ENCODE measurements at places on chromosomes 12 and 14. TPM values are rescaled to one million over a fixed set of nuclear protein-coding genes. Genes with fewer than 3 reads are reported as not detected.
A peak's percentile ranks its signal among the peaks of the same experiment; 100 is the strongest.

GRCh38 chr12:62714181-62714773 is 220.7 kb downstream of the PPM1H start:
- no peak for DNase-seq

TOMM20L gene
- total RNA-seq = not detected

CTDSP2 gene
- 156 TPM for total RNA-seq

ADAM20 gene
- total RNA-seq = 0.15 TPM

DNA sequence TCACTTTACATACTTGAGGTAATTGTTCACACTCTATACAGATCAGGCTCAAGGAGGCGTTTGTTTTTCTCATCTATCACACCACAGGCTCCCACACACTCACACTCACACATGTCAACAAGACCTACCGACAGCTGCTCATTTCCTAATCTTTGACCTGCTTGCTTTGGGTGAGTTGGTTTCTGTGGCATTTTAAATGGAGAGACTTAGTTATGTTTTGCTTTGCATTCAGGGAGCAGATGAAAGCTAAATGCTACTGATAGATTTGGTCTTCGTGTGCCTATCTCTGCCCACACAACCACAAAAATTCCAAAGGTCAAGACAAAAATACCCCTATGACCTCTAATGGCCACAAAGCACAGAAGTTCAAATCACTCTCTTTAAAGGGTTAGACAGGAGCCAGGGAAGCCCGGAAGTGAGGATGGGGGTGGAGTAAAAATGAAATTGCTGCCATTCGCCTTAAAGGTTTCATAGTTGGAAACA is 203.5 kb upstream of the G2E3 start:
- DNase-seq = no peak

IL26 gene
- total RNA-seq = 1.00 TPM

DNA sequence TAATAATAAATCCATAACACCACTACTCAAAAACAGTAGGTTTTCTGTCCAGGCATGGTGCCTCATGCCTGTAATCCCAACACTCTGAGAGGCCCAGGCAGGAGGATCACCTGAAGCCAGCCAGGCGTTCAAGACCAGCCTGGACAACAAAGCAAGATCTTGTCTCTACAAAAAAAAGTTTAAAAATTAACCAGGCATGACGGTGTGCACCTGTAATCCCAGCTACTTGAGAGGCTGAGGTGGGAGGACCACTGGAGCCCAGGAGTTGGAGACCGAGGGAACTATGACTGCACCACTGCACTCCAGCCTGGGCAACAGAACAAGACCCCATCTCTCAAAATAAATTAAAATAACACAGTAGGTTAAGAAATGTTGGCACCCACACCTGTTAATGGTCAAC is 44.5 kb upstream of the AP4S1 start:
- no peak for DNase-seq

PDE3A gene
- total RNA-seq = not detected

FAIM2 gene
- 0.50 TPM for total RNA-seq

GRCh38 chr14:38012056-38012455 is 195.6 kb upstream of the SSTR1 start:
- DNase-seq = no peak

P3H3 gene
- 0.40 TPM for total RNA-seq

DNA sequence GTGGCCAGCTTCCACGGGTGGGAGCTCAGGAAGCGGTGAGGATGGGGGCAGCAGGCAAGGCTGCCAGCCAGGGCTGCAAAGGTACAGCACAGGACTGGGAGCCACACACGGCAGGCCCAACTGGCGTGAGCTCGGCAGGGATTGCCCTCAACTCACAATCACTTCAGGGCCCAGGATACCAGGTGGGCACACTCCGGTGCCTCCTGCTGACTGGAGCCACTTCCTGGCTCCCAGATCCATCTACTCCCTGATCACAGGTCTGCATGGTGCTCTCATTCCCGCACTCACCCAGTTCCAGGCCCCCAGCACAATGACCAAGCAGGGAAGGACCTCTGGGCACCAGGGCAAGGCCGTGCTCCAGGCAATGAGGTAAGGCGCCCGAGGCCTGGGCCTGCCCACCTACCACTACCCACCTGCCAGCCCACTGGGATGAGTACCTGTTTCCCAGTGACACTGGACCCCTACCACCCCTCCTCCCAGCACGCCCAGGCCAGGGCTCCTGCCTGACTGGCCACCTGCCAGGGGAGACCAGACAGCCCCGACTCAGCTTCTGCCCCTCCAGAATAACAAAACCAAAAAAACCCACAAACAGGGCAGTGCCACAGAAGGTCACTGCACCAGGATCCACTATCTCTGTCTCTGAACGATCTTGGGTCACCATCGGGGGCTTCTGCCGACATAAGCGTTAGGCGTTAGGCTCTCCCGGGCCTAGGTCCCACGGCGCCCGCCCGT is 1.8 kb downstream of the JAG2 start:
- no peak for DNase-seq

GRCh38 chr12:59678759-59679411 is 83.1 kb downstream of the SLC16A7 start:
- DNase-seq = no peak

GRCh38 chr12:7178481-7178880 is 11.0 kb upstream of the PEX5 start:
- DNase-seq = no peak

FBXO33 gene
- total RNA-seq = 18.3 TPM

GRCh38 chr12:1630133-1630826 is 1.2 kb downstream of the WNT5B start:
- DNase-seq = peak; percentile 14

DNA sequence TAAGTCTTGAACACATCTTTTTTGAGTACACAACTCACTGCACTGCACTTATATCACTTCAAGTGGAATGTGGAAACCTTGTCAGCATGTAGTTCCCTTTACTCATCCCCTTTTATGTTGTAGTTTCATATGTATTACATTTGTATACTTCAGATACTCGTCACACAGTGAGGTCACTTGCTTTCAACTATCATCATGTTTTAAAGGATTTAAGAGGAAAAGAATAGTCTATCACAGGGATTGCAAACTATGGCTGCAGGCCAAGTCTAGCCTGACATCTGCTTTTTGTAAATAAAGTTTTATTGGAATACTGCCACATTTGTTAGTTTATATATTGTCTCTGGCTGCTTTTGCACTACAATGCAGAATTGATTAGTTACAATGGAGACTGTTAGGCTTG is 24.3 kb downstream of the CNOT2 start:
- DNase-seq = no peak

DNA sequence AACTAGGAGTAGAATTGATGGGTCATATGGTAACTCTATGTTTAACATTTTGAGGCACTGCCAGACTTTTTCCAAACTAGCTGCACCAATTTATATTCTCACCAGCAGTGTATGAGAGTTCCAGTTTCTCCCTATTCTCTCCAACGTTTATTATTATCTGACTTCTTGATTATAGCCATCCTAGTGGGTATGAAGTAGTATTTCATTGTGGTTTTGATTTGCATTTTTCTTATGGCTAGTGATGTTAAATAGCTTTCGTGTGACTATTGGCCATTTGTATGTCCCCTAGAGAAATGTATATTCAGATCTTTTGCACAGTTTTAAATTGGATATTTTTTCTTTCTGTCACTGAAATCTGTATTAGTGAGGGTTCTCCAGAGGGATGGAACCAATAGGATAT is 37.8 kb downstream of the HELB start:
- no peak for DNase-seq

DNA sequence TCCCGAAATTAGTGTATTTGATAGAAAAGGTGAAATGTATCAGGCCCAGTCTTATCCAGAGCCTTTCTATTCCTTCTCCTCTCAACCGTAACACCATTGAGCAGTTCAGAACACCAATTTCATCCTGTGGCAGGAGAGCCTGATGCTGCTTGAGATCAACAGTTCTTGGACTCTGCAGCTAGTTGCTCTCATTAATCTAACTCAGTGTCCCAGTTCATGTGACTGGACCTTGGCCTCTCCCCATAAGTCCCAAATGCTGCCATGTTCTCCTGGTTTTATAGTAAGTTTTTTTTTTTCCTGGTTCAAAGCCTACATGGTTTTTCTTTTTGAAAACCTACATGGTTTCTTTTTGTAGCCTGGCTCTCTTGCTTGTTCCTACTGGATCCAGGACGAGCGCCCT is 293.9 kb downstream of the ITPR2 start:
- no peak for DNase-seq

DNA sequence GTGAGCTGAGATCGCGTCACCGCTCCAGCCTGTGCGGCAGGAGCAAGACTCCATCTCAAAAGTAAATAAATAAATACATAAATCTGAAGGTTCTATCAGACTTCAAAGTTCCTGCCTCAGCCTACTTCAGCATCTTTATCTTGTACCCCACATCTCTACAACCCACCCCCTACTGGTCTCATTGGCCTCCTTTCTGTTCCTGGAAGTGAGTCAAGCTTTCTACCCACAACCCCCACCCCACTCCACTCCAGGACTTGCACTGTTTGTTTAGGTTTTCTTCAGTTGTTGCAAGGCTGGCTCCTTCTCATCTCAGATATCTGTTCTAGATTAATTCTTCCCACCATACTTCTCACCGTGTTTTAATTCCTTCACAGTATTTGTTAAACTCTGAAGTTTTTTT is 714 bp upstream of the PSMC6 start:
- DNase-seq = peak; percentile 40

- DNase-seq = no peak
Measured at GRCh38 chr12:8849876-8850275, 27.5 kb downstream of the A2ML1 start.

C1QL4 gene
- not detected for total RNA-seq

DNA sequence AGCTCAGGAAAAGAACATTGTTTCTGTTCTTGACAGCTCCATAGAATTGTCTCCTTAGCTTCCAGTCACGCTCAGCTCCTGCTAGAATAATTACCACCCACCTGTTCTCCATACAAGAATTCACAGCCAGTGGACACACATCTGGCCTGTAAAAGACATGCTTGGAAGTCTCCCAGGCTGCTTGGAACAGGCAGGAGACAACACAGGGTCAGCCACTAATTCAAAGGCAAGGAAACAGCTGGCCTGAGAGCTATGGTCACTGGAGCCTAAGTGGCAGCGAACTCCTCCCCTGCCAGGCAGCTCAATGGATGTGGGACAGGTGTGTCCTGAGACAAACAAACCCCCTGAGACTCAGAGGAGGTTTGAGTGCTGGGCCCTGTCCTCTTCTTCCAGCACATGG is 22.9 kb upstream of the LTBP2 start:
- DNase-seq = no peak

GALNT6 gene
- 18.9 TPM for total RNA-seq

- DNase-seq = no peak
Measured at GRCh38 chr12:67394550-67394949, 125.4 kb downstream of the CAND1 start.

GRCh38 chr12:112018571-112019237 is 5.5 kb downstream of the ERP29 start:
- no peak for DNase-seq

AICDA gene
- not detected for total RNA-seq

- DNase-seq = no peak
Measured at GRCh38 chr14:96247031-96247430, 9.0 kb upstream of the BDKRB1 start.

DNA sequence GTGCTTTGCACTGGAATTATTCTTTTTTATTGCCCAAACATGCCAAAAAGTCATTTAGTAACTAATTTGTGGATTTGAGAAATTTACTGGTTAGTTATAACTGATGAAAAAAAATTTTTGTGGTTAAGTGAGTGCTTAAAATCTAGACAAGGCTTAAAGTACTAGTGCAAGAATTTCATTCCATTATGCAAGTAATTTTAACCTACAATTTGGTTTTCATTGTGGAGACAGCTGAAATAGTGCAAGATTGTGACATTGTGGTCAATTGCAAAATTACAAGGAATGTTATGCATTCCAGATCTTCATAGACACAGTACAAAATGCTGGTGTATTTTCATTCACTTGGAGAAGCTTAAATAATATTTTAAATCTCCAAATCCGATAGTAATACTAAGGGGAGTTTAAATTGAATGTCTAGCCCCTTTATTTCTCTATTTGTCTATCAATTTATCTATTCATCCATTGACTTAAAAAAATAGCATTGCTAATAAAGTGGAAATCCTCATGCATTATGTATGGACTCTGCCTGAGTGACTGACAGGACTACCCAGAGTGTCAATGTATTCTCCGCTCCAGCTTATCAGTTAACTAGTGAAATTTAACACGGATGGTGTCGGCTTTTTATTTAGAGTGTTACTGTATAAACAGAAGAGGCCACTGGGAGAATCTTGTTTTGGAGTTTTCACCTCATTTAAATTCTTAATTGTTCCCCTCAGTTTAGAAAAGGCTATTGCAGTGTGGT is 125.9 kb downstream of the ALX1 start:
- DNase-seq = no peak

PRH2 gene
- not detected for total RNA-seq

- no peak for DNase-seq
Measured at GRCh38 chr14:105479431-105480158, 5.0 kb downstream of the CRIP2 start.

RNFT2 gene
- 15.1 TPM for total RNA-seq

ST8SIA1 gene
- 0.52 TPM for total RNA-seq

- DNase-seq = peak; percentile 60
Measured at GRCh38 chr12:51970904-51971646, 19.6 kb downstream of the ACVR1B start.

DNA sequence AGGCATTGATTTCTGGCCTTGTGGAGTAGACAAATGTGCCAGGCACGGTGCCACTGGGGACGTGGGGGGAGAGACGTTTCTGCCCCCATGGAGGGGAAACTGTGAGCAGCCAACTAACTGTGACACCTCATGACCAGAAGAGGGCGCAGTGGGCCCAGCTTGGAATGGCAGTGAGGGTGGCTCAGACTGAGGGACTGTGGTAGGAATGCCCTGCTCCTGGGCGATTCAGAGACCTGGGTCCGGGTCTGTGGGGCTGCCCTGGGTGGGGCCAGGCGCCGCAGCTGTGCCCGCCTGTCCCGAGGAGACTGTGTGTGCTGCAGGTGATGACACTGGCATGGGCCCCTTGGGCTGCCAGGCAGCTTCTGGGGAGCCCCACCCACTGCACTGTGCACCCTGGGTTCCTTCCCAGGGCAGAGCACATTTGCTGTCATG is 60.6 kb downstream of the SLC25A47 start:
- DNase-seq = peak; percentile 73

GPR132 gene
- 46.6 TPM for total RNA-seq

- no peak for DNase-seq
Measured at GRCh38 chr12:105445649-105446048, 115.2 kb downstream of the C12orf75 start.

GRCh38 chr12:127125607-127126259 is 1141.2 kb upstream of the TMEM132C start:
- peak; percentile 11 for DNase-seq

NFYB gene
- 26.8 TPM for total RNA-seq

GYS2 gene
- total RNA-seq = not detected

- DNase-seq = peak; percentile 53
Measured at GRCh38 chr12:117968826-117969659, at the start of gene KSR2. Gene KSR2 (minus strand): TSS chr12:117968990. CDS start chr12:117968255, 735 bp downstream.

DNA sequence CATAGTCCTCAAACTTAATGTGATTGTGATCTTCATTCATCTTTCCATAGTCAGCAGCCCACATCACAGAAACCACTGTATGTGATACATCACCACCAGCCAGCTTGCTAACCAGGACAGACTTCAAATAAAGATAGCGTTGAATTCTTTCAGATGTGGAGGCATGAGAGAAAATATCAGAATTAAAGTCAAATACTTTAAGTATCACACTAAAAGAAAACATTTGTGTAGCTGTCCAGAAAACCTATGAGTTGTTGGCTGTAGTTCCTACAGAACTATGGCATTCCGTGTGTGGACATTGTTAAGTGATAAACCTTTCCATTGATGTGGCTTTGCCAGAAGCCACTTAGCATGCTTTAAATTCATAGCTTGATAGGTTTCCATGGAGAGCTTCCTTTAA is 105.1 kb downstream of the LLPH start:
- DNase-seq = no peak

HHIPL1 gene
- total RNA-seq = 0.05 TPM

GRCh38 chr12:103956509-103957027 is 9.1 kb upstream of the TDG start:
- DNase-seq = no peak

Measured in activated CD4-positive, alpha-beta T cell treated with anti-CD3 and anti-CD28 coated beads, Interleukin-2, amount 10 ng/mL, durations not matched to agents 7 days and 5 days (primary cell).